ENCODE measurements at places on chromosomes 6 and 20.

DNA sequence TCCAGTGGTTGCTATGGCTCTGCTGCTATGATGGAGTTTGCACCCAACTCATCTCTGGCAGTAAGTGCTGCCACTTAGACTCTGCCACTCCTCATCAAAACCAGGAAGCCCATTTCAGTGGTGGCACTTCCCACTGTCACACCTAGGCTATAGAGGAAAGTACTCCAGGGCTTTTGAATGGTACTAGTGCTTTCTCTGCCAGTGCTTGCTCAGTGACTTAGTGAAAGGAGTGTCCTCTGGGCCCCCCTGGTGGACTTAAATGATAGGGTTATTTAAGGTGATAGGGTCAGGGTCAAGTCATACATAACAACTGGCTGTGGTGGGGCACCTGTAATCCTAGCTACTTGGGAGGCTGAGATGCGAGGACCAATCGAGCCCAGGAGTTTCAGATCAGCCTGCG, 22.8 kb downstream of the FITM2 start:
- DNase-seq = no peak

- no peak for DNase-seq
Measured at GRCh38 chr6:24517659-24518543, 23.1 kb downstream of the ALDH5A1 start.

DNA sequence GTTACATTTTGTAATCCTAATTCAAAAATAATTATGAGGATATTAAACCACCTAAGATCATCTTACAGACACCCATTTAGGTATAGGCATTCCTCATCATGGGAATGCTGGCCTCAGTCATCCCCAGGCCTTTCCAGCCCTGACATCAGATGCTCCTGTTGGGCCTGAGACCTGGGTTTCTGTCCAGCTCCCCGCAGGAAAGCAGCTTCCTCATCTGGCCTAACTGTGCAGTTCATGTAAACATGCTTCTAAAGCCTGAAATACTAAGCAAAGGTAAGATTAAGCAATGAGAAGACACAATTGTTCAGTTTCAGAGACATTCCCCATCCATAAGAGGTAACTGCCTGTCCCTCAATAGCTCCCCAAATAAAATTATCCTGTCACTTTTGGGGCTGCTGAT, 19.0 kb downstream of the ETV7 start:
- no peak for DNase-seq

DNA sequence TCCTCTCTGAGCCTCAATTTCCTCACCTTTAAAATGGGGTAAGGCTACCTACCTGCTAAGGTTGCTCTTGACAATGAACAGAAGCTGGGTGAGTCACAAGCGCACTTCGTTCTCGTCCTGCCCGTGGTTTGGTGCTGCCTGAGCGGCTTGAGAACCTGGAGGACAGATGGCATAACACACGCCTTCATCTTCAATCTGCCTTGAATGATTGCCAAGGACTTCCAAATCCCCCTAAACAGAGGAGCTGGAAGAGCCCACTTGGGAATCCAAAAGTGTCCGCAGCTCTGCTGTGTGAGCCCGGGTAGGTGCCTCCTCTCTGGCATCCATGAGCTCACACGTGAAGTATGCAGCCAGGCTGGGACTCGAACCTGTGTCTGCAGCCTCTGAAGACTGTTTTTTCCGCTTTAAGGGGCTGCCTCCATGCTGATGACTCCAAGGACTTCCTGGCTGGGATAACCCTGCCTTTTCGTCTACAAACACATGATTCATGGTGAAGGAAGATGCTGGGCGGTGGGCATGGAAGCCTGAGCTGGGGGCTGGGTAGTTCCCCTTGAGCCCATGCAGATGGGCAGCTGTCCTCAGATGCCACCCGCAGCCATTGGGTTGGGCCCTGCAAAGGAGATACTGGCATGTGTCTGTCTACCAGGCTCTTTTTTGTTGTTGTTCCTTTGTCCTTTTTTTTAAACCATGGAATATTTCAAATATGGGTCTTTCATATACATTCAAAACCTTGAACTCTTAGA, 25.3 kb upstream of the CSNK2A1 start:
- no peak for DNase-seq

DNA sequence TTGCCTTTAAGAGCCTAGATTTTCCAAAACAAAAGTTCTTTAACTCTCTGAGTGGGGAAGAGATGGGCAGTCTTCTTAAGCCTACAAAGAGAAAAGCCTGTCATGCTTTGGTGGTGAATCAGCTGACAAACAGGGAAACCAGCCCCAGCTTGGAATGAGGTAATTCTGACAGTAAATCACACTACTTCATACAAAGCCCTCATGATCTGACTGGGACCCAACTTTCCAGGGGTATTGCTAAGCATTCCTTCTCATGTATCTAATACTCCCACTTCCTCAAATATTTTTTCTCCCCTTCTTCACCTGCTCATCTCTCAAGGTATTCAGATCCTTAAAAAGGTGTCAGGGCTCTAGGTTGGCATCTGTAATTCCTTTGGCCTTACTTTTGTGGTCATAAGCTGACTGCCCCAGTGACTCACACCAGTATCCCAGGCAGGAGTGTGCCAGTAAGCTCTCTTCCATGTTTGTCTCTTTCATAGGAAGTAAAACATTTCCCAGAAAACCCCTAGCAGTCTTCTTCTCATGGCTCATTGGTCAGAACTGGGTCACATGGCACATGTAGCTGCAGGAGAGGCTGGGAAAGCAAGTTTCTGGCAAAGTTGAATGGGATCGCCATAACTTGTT, 15.0 kb upstream of the TBC1D22B start:
- no peak for DNase-seq

GRCh38 chr6:170182781-170183120, 108.1 kb downstream of the DLL1 start:
- DNase-seq = no peak

DNA sequence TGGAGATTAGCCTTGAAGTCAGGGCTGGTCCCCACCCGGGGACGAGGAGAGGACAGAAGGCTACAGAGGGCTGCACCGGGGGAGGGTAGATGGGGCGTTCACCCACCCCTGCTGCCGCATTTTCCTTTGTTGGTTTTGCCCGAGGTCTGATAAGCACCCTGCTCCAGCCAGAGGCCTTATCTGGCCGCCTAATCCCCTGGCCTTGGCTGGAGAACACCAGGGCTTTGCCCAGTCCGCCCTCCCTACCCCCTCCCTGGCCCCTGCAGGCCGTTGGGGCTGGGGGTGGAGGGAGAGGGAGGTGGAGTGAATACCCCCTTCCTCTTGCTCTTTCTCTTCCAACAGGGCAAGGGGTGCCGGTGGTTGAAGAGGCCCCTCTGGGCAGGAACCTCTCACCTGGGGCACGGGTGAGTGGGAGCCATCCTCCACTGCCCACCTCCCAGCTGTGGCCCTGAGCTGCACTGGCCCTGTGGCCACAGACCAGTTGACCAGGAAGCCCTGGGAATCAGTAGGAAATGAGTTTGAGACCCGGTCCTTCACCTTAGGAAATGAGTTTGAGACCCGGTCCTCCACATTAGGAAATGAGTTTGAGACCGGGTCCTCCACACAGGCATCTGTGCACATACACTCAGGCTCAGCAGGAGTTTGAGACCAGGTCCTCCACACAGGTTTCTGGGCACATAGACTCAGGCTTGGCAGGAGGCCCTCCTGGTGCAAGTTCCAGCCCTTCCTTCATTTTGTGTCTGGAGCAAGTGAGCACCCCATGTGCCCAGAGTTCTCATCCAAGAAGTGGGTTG, 12.0 kb upstream of the GATA5 start:
- DNase-seq = no peak

GRCh38 chr6:74250161-74250818, 554.3 kb downstream of the CD109 start:
- no peak for DNase-seq

DNA sequence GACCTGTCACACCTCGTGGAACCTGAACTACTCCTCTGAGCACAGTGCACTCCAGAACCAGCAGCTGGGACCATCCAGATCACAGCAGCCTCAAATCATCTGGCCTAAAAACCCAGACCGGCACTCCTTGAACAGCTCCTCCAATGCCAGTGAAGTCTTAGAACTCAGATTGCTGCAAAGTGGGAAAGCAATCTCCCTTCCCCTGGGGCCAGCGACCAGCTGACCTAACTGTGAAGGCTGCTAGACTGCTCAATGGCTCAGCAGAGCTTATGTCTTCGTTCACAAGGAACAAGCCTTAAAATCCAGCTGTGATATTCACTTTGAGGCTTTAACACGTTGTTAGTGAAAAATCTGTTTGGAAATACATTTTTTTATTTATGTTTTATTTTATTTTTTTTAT, 243.2 kb downstream of the ANKRD60 start:
- no peak for DNase-seq
